ENCODE measurements at places on chromosomes 4 and X.

- no peak for DNase-seq
Measured at GRCh38 chr4:153232768-153233167, 28.5 kb downstream of the TRIM2 start.

GRCh38 chrX:49054073-49054762 is 4.6 kb upstream of the CCDC120 start:
- no peak for DNase-seq

GRCh38 chr4:124279741-124280140 is 432.8 kb downstream of the ANKRD50 start:
- no peak for DNase-seq

GRCh38 chrX:101370888-101371504 is 15.0 kb downstream of the BTK start:
- no peak for DNase-seq

- DNase-seq = no peak
Measured at GRCh38 chr4:152421576-152421975, 114.3 kb downstream of the FBXW7 start.

DNA sequence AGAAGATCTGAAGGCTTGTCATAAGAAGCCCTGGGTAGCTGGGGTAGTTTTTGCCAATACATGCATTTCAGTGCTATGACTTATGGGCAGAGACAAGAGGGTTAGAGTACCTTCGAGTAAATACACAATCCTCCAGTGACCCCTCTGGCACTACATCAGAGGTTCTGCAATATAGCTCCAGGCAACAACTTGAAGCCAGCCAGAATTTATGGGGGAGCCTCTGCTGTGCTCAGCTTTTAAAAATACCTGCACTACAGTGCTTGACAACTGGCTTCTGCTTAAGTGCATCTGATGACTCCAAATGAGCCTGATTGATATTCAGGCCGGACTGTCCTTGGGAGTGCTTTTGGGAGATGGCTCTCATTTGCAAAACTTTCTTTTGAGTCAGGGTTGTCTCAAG is 44.9 kb upstream of the SMAD1 start:
- no peak for DNase-seq

DNA sequence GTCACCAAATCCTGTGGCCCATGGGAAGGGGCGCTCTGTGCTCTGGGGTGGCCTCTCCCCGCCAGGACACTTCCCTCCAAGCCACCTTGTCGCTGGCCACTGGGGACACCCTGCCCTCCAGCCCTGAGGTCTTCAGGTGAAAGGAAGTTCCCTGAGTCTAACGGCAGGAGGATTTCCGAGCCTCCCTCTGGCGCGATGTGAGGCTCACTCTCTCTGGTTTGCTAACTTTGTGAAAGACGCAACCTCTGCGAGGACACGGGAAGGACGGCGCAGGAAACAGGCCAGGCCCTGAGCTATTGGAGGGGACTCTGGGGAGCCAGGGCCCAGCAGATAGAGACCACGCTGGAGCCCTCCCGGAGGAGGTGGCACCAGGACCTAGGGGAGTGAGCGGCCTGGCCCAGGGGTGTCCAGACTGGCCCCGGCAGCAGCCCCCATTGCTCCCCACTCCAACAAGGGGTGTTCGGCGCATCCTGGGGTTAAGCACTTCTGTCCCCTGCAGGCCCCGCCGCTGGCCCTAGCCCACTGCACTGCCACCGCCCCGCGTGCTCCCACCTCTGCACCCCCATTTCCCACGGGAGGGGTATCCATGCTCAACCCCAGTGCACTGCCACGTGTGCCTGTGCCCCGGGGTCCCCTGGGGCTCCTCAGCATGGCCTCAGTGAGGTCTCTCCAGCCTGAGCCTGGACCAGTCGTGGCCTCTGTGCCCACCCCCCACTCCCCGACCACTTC is 72.2 kb upstream of the MXD4 start:
- DNase-seq = no peak

Measured in stimulated activated CD8-positive, alpha-beta memory T cell treated with anti-CD3 and anti-CD28 coated beads, Interleukin-7, amount 100 ng/mL, for 1 hour (primary cell).